ENCODE measurements at places on chromosomes 16 and 17.

DNA sequence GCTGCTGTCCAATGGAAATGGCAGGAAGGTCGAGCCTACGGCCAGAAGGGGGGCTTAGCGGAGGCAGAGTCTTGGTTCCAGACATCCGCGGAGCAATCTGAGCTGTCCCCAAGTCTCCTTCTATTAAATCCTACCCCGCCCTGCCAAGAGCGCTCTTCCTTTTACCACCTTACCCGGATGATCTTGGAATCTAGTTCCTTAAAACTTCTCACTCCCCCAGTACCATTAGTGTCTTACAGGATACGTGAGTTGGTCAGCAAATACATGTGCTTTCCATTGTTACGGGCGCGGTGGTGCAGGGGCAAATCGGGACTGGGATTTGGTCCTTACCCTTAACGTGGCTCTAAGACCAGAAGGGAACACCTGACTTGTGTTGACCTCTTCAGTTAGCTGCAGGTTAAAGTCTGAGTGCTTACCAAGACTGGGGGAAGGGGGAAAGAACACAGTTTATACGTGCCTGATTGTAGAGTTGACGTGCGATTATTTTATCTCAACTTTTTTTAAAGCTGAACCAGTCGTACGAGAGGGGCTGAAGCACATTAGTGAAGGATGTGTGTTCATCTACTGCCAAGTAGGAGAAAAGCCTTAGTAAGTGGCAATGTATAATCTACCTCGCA lies 495 bp downstream of the TXNDC17 start:
- peak; percentile 65 for DNase-seq

GRCh38 chr17:703081-703875 lies 11.4 kb downstream of the VPS53 start:
- no peak for DNase-seq

- DNase-seq, result no peak
These were observed 18.2 kb upstream of the IL17C start for GRCh38 chr16:88619859-88620815.

DNA sequence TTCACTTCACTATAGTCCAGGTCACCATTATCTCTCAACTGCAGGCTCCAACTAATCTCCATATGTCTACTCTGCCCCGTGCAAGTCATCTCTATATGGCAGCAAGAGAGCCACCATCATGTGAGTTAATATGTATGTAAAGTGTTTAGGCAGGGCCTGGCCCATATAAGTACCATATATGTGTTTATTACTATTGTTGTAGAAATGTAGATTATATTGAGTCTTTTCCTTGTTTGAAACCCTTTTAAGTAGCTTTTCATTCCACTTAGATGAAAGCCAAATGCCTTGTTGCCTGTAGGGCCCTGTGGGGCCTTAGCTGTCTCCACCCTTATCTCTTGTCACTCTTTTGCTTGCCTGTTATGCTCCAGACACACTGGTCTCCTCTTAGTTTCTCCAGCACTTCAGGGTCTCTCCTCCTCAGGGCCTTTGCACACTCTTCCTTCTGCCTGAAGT lies 164.0 kb downstream of the PHKB start:
- DNase-seq, result no peak

DNA sequence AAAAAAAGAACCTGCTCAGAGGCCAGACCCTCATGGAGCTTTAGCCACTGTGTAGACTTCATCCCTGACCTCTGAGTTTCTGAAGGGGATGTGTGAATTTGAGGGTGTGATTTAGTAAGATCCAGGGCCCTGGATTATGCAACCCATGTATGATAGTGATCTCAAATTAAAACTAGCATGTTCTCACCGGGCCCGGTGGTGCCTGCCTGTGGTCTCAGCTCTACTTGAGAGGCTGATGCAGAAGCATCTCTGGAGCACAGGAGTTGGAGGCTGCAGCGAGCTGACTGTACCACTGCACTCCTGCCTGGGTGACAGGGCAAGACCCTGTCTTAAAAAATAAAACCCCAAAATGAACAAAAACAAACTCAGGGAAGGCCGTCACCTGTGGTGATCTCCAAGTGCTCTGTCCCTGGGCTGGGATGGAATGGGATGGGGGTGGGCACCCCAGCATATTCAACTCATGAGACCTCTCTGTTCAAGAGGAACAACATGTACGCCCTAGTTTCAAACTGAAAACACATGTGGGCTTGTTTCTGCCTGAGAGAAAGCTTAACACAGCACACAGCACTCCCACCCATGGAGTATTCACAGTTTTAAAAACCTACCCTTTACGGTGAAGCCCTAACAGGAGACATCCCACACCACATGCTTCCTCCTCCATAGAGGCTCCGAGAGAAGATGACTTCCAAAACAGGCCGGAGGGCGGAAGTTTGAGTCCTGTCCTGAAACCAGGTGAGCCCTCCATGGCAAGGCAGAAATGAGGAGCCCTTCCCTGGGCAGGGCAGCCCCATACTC lies 30.1 kb downstream of the GNPTG start:
- DNase-seq, result no peak

DNA sequence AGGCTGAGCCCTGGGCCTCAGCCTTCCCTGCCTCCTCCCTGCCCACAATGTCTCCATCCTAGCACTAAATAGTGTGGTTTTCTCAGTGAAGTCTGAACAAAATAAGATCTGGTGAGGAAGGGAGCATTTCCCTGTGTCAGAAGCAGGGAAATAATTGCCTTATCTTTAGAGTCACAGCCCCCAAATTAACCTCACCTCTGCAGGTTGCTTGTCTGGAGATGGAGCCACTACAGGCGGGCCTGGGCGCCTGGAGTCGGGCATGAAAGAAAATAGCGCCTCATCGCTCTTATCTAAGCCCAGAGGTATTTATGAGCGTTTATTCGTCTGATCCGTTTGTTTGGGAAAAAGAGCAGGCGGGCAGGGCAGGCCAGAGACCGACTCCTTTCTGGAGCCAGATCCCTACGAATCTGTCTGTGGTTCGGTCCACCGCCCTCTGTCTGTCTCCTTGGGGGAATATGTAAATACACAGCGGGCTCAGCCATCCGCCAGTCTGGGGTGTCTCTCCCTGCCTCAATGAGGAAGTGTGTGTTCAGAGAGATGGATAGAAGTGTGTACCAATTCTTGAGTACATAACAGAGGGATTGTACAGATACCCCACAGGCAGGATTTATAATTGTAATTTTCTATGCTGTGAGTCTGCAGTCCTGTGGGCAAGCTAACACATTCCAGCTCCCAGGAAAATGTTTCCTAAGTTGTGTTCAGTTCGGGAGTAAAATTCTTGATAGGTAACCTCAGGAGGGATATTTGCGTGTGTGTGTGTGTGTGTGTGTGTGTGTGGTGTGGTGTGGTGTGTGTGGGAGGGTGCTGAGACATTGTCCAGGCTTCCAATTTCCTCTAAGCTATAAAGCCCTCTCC lies 4.3 kb downstream of the HOXB6 start:
- no peak for DNase-seq

DNA sequence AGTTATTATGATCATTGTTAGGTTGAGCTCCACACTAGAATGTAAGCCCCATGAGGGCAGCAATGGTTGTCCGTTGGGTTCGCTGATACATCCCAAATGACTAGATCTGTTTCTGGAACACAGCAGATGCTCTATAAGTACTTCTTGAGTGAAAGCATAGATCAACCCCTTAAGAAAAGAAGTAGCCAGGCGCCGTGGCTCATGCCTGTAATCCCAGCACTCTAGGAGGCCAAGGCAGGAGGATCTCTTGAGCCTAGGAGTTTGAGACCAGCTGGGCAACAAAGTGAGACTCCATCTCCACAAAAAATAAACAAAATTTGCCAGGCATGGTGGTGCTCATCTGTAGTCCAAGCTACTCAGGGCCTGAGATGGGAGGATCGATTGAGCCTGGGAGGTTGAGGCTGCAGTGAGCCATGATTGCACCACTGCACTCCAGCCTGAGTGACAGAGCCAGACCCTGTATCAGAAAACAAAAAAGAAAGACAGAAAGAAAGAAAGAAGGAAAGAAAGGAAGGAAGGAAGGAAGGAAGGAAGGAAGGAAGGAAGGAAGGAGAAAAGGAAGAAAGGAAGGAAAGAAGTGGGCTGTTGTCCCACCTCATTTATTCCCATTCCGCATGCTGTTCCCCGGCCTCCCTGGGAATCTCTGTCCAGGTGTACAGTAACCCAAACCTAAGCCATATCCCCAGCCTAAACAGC lies 54.4 kb upstream of the RPL38 start:
- DNase-seq, result no peak

GRCh38 chr16:46763147-46763546 lies 15.0 kb upstream of the MYLK3 start:
- DNase-seq, result no peak

DNA sequence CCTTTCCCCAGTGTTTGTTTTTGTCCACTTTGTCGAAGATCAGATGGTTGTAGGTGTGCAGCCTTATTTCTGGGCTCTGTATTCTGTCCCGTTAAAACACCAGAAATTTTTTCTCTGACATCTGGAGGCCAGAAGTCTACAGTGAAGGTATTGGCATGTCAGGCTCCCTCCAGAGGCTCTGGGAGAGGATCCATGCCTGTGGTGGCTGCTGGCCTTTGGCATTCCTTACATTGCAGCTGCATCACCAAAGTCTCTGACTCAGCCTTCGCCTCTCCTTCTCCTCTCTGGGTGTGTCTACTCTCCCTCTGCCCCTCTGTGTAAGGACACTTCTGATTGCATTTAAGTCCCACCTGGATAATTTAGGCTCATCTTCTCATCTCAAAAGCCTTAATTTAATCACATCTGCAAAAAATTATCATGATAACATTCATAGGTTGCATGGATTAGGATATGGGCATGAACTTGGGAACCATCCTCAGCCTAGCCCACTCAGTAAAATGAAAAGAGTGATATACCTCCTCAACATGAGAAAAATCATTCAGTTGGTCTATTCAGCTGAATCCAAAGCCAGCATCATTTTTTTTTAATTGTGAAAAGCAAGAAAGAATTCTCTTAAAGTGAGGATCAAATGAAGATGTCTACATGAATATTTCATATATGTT lies 78.0 kb downstream of the MAP2K6 start:
- DNase-seq, result peak; percentile 18
